ENCODE measurements at places on chromosomes 2 and 18.

- DNase-seq, result peak; percentile 51
These were observed 2.1 kb upstream of the TCF7L1 start for GRCh38 chr2:85131116-85131515.

DNA sequence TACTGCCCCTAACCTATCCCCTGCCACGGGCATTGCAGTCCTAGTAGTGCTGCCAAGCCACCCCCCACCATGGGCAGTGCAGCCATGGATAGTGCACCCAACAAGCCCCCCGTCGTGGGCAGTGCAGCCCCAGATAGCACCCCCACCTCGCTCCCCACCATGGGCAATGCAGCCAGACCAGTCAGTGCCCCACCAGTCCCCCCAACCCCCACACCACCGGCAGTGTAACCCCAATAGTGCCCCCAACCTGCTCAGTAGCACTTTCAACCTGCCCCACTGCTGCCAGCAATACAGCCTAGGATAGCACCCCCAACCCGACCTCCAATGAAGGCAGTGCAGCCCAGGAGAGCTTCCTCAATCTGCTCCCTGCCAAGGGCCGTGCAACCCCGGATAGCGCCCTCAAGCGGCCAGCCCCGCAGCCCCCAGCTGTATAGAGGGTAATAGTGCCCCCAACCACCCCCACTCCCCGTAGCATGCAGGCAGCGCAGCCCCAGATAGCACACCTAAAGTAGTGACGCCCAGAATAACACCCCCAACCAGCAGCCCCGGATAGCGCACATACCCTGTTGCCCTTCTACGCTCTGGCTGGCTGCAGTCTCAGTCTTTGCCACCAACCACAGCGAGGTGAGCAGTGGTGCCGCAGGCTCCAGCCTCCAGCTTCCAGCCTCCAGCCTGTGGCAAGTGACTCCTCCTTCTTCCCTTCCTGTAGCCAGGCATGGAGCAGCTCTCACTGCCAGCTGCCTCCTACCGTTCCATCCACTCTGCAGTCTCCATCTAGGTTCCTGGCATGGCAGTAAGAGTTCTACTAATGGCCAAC lies 45.4 kb upstream of the ANKRD62 start:
- no peak for DNase-seq

- no peak for DNase-seq
These were observed 420.3 kb downstream of the SOCS6 start for GRCh38 chr18:70709144-70709543.

DNA sequence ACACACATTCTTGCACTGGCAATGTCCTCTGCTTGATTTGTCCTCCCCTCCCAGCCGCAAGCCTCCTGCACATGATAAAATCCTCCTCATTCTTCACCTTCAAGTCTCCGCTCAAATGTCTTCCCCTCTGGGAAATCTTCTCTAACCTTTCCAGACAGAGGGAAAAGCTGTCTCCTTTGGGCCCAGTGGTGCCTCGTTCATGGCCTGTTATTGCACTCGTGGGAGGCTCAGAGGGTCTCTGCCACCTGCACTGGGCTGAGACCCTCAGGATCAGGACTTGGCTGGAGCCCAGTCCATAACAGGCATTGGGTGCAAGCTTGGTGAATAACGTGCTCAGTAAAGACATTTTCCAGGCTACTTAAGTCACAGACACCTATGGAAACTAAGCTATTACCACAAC lies 68.6 kb downstream of the PTGR3 start:
- no peak for DNase-seq

GRCh38 chr2:74099835-74100234 lies 47.9 kb downstream of the BOLA3 start:
- DNase-seq, result no peak

- DNase-seq, result no peak
These were observed 53.2 kb upstream of the CUL3 start for GRCh38 chr2:224638301-224638823.

DNA sequence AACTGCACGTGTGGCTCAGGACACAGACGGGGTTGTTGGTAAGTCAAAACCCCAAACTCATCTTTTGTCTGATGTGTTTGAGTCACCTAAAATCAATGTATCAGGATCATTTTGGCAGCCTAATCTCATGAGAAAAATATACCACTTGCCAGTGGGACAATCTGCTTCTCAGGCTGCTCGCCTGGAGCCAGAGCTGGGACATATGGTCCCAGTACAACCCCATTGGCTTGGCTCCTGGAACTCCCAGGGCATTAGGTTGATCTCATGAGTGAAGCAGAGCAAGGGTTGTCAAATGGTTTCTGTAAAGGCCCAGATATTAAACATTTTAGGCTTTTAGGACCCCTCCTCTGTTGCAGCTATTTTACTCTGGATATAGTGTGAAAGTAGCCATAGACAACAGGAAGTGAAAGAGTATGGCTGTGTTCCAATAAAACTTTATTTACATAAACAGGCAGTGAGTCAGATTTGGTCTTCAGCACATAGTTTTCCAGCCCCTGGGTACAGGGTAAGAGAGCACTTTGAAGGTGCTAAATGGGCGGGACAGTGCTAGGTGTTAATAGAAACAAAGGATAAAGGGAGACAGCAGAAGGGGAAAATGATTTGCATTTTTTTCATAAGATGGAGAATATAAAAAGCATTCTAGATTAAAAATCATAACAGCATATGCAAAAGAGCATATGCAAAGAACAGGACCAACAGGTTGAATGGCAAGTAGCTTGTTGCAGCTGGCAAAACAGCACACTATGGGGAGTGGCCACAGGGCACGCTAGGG lies 290.8 kb downstream of the KCNS3 start:
- no peak for DNase-seq

GRCh38 chr2:216622526-216622925 lies 10.7 kb upstream of the IGFBP2 start:
- no peak for DNase-seq

DNA sequence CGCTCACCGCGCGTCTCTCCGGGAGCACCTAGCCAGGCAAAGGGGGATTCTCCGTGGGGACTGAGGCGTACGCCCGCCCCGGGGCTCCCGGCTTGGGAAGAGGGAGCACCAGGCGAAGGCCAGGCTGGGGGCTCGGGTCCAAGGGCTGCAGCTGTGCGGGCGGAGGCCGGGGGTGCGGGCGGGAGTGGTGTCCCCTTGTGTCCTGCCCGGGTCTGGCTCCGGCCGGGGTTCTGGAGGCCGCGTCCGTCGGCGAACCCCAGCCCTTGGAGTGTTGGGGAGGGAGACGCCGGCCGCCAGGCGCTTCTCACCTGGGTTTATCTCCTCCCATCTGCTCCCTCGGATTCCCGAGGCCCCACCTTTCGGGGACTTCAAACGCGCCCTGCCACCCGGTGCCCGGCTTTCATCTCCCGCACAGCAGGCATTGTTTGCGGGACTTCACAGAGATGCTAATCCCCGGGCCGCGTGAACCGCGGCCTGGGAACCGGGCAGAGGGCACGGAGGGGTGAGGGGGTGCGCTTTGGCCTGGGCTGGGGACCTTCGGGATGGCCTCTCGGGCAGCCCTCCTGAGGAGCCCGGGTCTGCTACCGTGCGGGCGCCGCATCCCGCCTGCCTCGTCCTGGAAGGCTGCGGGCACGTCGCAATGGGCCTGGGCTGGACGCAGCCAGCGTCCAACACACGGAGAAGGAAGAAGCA lies 5.0 kb upstream of the GBX2 start:
- no peak for DNase-seq

- no peak for DNase-seq
These were observed 5.7 kb upstream of the SNED1 start for GRCh38 chr2:240992572-240993291.

DNA sequence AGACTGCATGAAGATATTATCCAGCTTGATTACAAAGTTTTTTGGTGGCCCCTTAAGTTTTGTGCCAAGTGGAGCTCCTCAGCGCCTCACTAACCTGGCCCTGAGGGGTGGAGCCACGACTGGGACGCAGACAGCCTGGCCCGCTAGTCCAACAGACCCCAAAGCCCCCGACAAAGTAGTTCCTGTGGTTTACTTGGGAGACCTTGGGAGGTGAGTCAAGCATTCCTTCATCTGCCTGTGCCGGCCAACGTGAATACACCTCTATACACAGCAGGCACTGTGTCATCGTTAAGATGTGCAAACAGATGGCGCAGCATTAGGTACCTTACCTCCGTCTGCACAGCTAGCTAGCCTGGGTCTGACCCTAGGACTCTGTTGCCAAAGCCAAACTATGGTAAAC lies 55.0 kb upstream of the LAMA1 start:
- no peak for DNase-seq

GRCh38 chr2:29053223-29053622 lies 21.1 kb downstream of the PCARE start:
- no peak for DNase-seq

DNA sequence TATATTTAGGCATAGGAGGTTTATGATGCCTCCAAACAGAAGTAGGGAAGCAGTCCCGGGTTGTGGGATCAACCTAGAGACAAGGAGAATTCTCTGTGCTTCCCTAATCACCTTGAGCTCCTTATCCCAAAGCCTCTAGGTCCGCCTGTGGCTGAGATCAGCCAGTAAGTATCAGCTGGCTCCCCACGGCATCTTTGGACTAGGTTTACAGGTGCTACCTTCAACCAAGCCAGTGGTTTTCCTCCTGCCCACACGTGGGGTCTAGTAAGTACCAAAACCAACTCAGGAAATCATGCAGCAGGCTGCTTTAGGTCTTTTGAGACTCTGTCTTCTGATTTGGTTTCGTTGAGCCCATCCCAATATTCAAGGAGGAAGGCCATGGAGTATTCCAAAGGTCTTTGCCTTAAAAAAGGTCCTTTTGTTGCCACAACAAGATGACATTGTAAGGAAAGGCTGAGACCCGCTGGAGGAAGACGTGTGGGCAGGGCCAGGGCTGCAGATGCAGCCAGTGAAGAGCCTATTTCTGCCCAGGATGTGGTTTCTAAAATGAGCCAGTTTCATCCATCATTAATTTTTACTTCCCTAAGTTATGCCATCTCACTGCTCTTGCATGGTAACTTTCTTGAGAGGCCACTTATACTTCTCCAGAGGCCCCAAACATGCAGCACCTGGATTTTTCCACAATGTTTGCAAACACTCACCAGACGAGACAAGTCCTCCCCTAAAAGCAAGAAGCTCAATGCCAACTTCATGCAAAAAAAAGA lies 248.7 kb downstream of the RNF152 start:
- no peak for DNase-seq

DNA sequence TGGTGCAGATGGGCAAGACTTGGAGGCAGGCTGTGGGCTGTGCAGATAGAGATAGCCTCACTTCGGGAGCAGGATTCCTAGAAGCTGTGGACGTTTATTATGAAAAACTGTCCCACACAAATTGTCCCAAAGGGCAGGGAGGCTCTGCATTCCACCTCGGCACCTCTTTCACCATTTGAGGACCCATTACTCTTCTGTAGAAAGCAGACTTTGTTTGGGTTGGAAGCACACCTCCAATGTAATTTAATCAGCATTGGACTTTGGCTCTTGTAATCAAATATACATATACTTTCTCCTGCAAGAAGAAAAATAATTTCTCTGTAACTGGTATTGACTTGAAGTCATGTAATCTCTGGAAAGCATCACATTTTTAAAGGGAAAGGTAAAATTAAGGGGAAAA lies 8.5 kb downstream of the ONECUT2 start:
- no peak for DNase-seq

GRCh38 chr2:217611056-217611455 lies 391.7 kb downstream of the TNS1 start:
- DNase-seq, result no peak

GRCh38 chr2:238486123-238486848 lies 59.6 kb downstream of the ASB1 start:
- no peak for DNase-seq
